Left lung (tissue), 14 donors: ENCODE measurements at places on chromosomes 4 and X. TPM values are rescaled to one million over a fixed set of nuclear protein-coding genes. Genes with fewer than 3 reads are reported as not detected.

- DNase-seq: no peak
Measured at GRCh38 chr4:175407926-175408325, 404.1 kb downstream of the GPM6A start.

DNA sequence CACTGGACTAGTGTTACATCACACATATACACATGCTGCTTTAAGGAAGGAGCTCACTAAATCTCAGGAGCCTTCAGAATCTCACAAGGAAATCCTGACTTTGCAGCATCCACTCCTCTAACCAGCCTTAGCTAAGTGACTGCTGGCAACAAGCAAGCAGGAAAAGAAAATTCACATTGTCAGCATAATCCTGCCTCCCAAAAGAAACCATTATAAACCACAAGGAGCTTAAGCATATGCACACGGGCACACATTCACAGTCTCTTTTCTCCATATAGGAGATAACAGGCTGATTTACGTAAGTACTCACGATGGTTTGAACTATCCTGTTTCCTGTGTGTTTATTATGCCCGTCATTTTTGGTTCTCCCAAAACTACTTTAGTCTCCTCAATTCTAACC, 136.3 kb downstream of the TMEM144 start:
- DNase-seq: no peak

DNA sequence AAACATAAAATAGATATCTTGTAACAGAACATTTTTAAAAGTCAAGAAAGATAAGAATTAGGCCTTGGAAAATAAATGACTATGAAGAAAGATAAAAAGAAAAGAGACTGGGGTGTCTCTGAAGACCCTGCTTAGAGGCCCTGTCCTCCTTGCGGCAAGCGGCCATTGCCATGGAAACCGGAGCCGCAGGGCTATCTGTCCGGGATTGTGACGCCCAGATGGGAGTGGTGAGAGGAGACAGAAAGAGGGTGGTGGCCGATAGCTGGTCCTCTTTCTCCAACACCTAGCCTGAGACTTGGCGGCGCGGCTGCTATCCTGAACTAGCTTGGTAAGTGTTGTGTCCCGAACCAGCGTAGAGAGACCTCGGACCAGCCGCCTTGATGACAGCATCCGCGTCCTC, at the start of gene DUSP21:
Gene DUSP21, plus strand, starts transcription at position 269 of the 400 bp plus-strand sequence. Its CDS starts 112 bp downstream, at position 381.
- DNase-seq: no peak

GPR143 gene
- 4.9 TPM for polyA plus RNA-seq

EFHC2 gene
- polyA plus RNA-seq: 6.0 TPM
